ENCODE measurements at places on chromosomes 2 and 18.

GRCh38 chr2:238176613-238177012 is 17.8 kb downstream of the ERFE start:
- DNase-seq: no peak

GRCh38 chr2:240790370-240791220 is 29.4 kb downstream of the KIF1A start:
- no peak for DNase-seq

- DNase-seq: no peak
These were observed 214.9 kb downstream of the MGAT5 start for GRCh38 chr2:134468776-134469175.

GRCh38 chr18:44683556-44683955 is 2.9 kb downstream of the SETBP1 start:
- no peak for DNase-seq

DNA sequence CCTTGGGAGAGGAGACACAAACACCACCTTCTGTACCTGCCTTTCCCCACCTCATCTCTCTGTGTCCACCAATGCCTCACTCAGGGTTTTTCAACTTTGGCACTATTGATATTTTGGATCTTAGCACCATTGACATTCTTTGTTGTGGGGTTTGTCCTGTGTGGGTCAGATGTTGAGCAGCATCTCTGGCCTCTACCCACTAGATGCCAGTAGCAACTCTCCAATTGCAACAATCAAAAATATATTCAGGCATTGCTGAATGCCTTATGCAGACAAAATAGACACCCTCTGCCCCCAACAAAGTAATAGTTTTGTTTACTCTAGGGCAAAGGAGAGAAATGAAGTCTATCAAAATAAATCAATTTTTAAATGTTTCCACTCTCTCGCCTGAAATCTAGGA is 1384.3 kb upstream of the NXPH2 start:
- no peak for DNase-seq

GRCh38 chr2:238458651-238459050 is 31.9 kb downstream of the ASB1 start:
- no peak for DNase-seq

- no peak for DNase-seq
These were observed 94.4 kb upstream of the RBBP8 start for GRCh38 chr18:22838639-22839277.

GRCh38 chr2:212359425-212360067 is 179.1 kb downstream of the ERBB4 start:
- no peak for DNase-seq

DNA sequence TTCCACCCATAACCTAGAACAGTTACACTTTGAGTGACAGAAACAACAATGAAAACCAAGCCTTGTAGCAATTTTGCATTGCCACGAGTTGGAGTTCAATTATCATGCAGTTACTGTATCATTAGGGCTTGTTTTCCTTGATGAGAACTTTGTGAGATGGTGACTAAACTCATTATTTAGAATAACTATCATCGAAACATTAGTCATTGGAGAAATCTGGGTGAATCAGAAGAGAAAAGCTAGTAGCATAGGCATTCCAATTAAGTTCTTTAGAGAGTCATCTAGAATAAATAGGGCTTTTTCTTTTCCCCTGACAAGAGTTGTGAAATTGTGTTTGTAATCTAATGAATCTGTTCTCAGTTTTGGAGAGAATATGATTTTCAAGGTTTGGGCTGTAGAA is 122.8 kb upstream of the DOCK10 start:
- DNase-seq: no peak

DNA sequence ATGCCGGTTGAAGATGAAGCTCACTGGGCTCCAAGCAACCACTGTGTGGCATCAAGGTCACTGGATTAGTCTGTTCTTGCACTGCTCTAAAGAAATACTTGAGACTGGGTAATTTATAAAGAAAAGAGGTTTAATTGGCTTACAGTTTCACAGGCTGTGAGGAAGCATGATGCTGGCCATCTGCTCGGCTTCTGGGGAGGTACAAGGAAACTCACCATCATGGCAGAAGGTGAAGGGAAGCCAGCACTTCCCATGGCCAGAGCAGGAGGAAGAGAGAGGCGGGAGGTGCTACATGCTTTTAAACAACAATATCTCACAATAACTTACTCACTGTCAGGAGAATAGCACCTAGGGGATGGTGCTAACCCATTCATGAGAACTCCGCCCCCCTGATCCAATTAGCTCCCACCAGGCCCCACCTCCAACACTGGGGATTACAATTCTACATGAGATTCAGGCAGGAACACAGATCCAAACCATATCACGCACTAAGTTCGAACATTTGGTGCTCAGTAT is 109.7 kb upstream of the MGAT5 start:
- no peak for DNase-seq

GRCh38 chr2:65661980-65662653 is 229.7 kb upstream of the SPRED2 start:
- DNase-seq: no peak

GRCh38 chr2:127703282-127703681 is 2.0 kb downstream of the SFT2D3 start:
- no peak for DNase-seq

GRCh38 chr2:188189356-188189755 is 102.3 kb upstream of the GULP1 start:
- DNase-seq: no peak

DNA sequence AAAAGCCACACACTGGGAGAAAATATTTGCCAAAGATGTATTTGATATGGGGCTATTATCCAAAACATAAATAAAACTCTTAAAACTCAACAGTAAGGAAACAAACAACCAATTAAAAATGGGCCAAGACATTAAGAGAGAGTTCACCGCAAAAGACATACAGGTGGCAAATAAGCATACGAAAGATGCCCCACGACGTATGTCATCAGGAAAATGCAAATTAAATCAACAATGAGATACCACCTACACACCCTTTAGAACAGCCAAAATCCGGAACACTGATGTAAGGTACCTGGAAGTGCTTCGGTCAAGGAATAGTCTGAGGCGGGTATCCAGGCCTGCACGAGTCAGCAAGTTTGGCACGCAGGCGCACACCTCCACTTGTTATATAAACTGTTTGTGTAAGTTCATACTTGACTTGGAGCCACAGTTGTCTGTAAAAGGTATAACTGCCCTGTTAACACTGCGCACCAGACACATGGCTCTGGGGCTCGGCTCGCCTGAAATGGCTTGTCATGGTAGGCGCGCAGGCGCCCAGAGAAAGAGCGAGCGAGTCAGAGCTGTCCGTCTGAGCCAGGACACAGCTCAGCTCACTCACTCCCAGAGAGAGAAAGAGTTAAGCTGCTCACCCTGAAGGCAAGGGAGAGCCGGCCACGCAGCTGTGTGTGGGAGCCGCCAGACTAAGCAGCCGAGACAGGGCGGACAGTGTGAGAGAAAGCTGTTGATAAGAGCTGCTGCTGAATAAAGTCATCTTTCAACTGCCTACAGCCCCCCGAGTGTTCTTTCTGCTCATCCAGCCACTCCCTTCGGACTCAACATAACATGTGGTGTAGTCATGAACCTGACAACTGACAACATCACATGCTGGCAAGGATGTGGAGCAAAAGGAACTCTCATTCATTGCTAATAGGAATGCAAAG is 87.3 kb downstream of the HNRNPLL start:
- no peak for DNase-seq

DNA sequence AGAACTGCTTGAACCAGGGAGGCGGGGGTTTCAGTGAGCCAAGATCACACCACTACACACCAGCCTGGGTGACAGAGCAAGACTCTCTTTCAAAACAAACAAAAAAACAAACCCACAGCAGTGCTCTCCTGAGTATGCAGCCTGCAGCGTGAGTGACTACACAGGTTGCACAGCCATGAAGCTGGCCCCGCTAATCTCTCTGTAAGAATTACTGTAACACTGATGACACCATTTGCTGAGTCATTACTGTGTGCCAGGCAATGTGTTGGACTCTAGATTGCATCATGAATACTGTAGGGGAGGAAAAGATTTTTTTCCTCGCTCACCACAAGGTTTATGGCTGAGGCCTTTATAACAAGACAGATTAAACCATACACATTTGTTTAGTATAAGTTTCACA is 118.6 kb upstream of the ATP8B1 start:
- DNase-seq: no peak

DNA sequence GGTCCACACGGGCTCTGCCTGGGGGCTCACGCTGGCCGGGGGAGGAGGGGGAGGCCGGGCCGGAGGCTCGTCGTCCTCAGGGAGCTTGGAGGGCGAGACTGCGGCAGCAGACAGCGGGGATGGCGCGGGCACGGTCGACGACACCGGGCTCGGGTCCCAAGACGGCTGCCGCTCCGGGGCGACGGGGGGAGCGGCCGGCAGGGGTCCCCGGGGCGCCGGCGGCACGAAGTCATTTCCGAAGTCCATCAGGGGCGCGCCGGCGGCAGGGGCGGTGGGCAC is 491 bp downstream of the RTN4 start:
- DNase-seq: no peak

DNA sequence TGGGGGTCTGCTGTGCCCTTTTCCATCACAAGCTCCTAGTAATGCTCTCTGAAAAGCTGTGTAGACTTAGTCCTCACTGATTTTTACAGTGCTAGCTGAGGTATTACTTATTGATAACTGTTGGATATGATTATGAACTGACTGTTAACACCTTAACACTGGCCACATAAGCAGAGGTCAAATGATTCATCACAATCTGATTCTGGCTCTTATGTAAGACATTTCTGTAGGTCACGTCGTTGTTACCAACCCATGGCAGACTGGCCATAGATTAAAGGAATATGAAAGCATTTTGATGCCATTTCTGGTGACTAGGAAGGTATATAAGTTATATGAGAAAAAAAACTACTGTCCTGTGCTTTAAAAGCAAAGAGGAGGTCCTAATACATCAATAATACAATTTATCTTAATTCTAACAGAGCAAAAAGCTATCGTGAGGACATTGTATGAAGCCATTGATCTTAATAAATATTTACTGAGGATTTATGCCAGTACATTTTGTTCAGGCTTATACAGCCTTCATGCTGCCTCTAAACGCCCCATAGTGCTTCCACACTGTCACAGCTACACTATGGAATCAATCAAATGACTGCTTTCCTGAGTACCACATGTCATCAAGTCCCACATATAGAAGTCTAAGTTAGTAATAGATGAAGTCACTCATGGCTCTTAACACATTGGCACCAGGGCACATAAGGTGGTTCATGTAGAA is 6.9 kb upstream of the RND3 start:
- DNase-seq: no peak

DNA sequence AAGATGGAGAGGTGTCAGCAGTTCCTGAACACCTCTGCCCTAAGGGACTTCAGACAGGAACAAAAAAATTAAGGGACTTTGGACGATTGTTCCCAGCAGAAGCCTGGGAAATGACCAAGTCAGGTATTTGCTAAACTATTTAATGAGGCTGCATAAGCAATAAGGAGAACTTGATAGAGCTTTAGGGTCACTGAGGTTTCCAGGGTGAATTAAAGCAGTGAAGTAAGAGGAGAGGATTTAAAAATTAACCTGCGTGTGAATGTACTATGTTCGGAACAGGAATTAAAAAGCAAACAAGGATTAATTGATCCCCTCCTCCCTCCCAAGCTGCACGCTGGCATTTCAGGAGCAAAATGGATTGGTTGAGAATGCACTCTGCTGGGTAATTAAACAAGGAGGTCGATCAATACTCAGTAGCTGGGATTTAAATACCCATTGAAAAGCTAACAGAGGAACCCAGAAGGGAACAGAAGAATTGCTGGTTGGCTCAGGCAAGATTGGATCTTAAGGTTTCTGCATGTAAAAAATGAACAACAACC is 157.2 kb downstream of the RNF152 start:
- no peak for DNase-seq

DNA sequence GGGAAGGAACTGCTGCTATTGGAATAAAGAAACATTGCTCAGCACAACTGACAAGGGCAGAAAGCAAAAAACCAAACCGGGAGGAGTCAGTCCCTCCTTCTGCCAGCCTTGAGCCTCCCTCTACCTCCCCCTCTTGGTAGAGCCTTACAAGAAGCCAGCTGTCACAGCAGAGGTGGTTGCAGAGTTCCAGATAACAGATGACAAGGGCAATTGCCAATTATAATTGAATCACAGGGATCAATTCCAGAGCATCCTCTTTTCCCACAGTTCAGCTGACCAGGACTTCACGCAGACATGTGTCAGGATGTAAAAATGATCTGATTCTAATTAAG is 548.2 kb upstream of the LRRTM1 start:
- DNase-seq: no peak

DNA sequence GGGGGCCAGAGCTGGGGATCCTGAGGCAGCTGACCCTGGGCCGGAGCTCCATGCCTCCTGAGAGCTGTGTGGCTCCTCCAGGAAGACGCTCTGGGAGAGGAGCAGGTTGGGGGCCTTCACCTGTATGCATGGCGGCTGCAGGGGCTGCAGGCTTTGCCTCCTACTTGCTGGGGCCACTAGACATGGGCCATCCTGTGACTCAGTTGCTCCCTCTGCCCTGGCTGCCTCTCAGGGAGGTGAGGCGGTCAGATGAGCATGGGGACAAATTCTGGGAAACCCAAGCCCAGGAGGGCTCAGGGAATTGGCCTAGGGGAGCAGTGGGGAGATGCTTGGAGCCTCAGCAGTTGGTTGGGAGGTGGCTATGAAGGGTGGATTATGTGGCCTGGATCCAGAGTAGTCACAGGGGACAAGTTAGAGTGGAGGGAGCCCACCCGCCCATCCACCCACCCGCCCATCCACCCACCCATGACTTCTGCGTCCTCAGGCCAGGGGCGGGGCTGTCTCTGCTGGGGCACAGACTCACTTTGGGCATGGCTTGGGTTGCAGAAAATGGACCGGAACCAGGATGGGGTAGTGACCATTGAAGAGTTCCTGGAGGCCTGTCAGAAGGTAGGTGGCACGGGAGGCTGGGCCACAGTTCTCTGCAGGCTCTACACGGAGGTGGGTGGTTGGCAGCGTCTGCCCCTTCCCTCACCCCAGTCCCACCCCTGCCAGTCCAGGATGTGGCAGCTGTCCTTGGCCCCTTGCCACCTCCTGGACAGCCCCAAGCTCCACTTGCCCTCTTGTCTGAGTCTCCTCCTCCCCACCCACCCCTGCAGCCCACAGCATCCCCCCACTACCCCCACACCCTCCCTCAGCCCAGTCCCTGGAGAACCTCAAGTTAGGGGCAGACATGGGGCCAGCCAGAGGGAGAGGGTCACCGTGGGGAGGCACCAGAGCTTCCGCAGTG is 19.5 kb upstream of the FAHD2A start:
- DNase-seq: no peak

GRCh38 chr2:45833301-45833967 is 182.0 kb downstream of the PRKCE start:
- no peak for DNase-seq

- no peak for DNase-seq
These were observed 75.8 kb downstream of the MYO3B start for GRCh38 chr2:170253721-170254230.

GRCh38 chr2:179340678-179341077 is 76.0 kb upstream of the SESTD1 start:
- DNase-seq: peak; percentile 3
